ENCODE measurements at places on chromosomes 2 and 18.

DNA sequence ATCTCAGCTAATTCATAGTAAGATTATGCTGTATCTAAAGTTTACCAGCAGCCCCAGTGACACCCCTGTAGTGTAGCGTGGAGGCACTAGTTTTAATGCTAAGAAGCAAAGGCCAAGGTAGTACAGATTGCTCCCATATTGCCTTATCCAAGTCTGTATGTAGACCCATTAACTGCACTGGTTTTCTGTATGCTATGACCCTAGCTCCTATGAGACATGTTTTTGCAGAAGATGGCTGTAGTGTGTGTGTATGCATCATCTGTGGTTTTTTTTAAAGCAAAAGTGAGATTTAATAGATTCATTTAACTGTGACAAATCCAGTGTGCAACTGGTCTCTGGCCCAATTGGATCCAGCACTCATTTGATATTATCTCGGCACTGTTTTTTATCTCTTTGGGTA lies 86.5 kb downstream of the HAUS1 start:
- no peak for DNase-seq

- DNase-seq: no peak
Measured at GRCh38 chr18:49277395-49278036, 182.9 kb downstream of the DYM start.

- no peak for DNase-seq
Measured at GRCh38 chr2:217383620-217384019, 523.8 kb upstream of the TNP1 start.

DNA sequence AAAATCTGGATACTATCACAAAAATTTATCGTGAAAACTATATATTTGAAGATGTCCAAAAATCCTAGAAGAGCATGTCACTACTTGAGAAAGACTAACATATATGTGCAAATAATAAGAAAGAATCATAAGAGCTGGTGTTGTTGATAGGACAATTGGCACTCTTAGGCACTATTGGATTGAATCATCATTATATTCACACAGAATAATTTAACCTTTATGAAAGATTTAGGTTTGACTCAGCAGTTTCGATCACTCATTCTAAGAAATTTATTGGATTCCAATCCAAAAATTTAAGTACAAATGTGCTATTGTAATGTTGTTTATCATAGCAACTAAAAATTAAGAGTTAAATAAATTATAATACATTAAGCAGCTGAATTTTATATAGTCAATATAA lies 503.6 kb downstream of the SPAG16 start:
- no peak for DNase-seq

DNA sequence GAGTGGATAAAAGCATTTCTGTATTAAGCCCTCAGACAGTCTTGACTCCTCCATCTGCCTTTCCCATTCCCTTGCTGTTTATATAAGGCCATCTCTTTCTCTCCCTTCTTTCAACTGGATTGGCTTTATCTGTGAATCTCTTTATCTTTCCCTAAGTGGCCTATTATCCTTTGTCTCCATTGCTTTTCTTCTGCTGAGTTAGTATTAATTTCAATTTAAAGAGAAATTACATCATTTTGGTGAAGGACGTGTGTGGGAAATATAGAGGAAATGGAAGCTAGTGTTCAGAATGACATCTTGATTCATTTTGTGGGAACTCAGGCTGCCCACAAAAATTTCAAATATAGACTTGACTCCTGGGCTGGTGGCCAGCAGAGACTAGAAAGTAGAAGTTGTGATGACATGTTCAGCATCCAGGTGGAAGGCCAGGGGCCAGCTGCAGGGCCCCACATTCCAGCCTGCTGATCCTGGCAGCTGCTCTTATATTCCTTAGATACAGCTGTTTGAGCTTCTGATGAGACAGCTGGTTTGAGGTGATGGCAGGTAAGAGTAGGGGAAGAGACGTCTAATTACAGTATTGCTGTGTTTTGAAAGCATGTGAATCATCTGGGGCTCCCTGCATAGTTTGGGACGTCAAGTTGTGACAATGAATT lies 52.3 kb downstream of the DIS3L2 start:
- DNase-seq: no peak

- no peak for DNase-seq
Measured at GRCh38 chr2:207142461-207142860, 23.3 kb downstream of the KLF7 start.

DNA sequence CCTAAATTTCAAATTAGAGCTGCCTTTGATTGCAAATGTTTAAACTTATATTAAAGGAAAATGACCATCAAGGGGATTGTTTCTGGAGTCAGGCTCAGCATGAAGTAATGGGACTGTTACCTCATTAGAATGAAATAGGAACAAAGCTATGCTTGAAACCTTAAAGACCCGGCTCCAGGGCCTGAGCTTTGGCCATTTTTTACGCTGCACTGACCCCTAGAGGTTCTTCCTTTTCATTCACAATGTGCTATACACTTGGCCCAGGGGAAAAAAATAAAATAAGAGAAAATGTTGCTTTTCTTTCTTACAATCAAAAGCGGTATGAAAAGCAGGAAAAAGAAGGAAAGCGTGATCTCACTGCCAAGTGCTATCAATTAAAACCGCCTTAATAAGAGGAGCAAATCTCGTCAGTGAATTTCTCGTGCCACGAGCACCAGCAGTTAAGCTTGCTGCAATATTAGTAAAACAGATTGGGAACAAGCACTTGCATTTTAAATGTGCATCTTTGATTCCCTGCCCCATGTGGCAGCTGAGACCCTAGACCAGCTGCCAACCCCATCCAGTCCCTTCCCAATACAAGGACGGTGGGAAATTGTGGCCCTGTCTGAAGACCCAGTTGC lies 96.6 kb downstream of the MBD2 start:
- no peak for DNase-seq

GRCh38 chr2:24315669-24316068 lies 44.7 kb downstream of the ITSN2 start:
- no peak for DNase-seq

DNA sequence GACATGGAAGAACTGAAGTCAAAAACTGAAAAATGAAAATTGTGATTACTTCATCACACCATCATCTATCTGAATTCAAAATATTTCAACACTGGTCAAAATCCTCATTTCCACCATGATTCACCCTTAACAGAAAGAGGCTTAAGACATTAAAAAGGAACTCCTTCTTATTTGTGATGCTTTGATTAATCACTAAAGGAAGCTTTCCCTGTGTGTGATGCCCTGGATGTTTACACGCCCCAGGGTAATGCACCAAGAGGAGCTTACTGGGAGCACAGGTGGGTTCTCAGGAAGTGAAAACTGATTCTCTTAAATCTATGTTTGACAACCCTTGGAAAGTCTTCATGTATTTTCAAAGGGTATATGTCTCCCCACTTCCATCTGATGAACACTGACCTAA lies 11.5 kb downstream of the GRB14 start:
- no peak for DNase-seq

DNA sequence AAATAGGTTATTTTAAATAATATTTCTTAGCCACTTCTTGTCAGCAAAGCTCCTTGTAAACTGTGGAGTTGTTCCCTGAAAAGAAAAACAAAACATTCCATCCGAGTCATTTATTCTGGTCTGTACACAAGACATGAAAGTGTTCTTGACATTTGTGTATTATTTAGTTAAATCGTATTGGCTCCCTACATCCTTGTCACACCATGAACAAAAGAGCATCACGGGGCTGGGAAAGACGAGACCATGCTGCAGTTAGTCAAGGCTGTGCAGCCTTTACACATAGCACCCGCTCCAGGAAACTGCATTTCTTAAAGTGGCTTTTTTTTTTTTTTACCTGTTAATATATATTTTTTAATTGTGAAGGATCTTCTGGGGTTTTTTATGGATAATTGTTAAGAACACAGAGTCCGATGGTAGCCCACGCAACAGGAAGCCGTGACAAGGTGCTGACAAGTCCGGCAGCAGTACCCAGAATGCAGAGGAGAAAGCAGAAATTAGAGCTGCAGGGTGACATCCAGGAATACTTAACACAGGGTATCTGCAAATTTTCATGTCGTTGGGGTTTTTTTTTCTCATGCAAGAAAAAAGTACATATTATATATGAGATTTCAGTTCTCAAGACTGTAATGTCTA lies 588.4 kb downstream of the ARHGAP15 start:
- DNase-seq: no peak

Measured in activated naive CD8-positive, alpha-beta T cell treated with anti-CD3 and anti-CD28 coated beads, Interleukin-2, amount 10 ng/mL, durations not matched to agents 7 days and 5 days (primary cell).